GM19239 (cell line): ENCODE measurements at places on chromosomes 4 and X.

DNA sequence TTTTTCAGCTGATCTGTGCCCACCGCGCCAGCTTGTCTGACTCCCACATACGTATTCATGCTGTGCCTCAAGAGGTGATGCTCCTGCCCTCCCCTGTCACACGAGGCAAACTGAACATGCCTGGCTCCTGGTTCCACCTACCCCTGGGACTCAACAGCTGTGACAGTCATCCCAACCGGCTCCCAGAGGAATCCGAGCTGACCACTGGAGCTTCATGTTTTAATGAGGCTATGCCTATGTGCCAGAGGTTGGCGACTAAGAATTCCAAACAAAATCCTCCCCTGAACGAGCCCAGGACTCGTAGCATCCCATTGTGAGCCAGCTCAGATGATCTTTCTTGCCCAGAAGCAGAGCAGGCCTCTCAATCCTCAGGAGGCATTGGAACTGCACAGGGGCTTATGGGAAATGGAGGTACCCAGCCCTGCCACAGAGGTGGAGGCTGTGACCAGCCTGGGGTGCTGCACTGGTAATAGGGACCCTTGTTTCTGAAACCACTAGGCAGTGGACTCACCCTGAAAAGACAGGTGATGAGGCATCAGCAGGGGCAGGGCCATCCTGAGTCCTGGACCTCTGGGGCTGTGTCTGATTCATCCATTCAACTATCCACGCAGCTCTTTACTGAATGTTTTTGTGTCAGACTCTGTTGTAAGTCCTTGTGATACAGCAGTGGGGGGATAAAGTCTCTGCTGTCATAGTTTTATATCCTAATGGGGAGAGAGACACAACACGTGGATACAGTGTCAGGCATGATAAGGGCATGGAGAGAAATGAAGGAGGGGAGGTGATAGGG lies 325.0 kb downstream of the EVC2 start:
- DNase-seq = no peak

DNA sequence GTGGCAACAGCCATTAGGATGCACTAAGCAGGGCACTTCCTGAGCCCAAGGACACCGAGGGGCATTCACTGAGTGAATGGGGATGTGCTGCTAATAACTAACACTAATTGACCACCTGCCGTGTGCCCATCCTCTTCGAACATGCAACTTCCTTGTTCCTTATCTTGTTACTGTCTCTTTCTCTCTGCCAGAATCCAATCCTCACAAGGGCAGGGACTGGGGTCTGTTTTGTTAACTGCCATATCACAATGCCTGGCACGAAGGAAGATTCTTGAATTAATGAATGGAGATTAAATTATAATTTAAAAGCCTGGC lies 1.3 kb downstream of the ERAS start:
- no peak for DNase-seq

DNA sequence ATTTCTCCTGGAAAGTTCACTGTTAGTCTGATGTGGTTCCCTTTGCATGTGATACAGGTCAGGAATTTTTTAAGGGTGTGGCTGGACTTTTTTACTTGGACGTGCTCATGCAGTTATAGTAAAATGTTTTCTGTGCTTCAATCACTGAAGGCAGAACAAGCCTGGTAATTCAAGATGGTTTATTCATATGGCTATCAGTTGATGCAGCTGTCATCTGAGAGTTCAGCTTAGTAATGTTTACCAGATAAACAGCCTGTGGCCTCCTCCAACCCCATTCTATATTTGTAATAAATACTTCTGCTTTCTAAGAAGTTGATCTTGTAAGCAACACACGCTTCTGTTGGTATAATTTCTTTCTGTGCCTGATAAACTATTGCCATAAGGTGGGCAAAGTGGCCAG lies 2105.9 kb downstream of the ARAP2 start:
- no peak for DNase-seq

DNA sequence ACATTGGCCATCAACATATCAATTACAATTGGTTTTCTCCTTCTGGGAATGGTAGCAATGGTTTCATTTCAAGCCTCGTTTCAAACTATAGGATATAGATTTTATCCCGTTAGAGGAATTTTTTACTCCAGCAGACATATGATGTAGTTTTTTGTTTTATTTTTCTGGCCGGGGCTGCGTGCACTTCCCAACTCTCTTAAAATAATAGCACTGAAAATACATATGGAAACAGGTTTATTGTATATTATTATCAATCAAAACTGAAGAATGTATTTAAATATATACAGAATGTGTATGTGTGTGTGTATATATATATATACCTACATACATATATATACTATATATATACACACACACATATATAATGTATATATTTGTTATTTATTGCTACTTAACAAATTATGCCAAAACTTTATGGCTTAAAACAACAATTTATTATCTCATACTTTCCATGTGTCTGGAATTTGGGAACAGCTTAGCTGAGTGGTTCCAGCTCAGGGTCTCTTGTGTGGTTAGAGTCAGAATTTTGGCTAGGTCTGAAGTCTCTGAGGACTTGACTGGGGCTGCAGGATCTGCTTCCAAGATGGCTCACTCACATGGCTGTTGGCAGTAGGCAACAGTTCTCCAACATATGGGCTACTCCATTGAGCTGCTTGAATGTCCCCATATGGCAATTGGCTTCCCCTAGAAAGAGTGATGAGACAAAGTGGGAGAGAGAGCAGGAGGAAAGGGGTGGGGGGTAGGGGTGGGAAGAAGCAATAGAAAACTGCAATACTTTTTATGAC lies 314.1 kb downstream of the PPP1R2C start:
- DNase-seq = no peak

DNA sequence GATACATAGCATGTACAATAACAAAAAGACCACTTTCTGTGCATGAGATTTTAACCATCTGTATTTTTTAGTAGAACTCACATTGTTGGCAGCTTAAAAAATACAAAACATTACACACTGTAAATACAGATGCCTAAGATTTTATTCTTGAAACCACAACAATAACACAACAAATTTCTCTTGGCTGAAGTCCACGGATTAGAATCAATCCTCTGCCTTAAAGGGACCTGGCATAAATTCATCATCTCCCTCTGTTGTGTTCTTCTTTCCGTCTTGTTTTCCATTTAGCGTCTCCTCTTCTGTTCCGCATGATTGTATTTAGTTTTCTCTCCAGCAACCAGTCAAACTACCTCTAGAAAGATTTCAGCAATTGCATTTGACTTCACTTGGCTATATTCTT lies 231.0 kb downstream of the SPOCK3 start:
- DNase-seq = no peak

DNA sequence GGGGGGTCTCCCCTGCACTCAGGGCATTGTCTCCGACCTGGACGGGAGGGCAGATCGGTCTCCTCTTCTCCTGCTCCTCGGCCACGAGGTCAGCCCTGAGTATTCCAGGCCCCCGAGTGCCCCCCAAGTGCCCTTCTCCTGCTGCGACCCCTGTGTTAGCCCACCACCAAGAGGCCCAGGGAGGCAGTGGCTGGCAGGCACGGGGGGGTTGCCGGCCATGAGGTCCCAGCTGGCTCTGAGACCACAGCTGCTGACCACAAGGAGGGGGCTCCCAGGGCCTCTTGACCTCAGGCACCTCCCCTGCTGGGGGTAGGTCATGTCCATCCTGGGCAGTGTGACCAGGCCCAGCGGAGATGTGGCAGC lies 186.1 kb upstream of the PSAPL1 start:
- no peak for DNase-seq

GRCh38 chr4:6391852-6392188 lies 80.6 kb downstream of the PPP2R2C start:
- no peak for DNase-seq

DNA sequence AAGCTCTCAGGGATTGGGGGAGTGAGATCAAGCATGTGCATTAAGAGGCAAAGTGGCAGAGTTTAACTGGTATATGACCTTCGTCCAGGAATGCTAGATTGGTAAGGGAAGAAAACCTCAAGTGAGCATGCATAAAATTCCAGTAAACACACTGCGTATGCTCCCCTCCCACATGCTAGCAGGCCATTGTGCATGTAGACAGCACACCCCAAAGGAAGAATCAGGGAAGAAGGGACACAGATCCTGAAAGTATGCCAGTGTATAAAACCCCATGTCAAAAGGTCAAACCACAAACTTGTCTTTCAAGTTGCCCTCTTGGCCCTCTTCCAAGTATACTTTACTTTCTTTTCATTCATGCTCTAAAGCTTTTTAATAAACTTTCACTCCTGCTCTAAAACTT lies 405.2 kb upstream of the CNKSR2 start:
- no peak for DNase-seq

DNA sequence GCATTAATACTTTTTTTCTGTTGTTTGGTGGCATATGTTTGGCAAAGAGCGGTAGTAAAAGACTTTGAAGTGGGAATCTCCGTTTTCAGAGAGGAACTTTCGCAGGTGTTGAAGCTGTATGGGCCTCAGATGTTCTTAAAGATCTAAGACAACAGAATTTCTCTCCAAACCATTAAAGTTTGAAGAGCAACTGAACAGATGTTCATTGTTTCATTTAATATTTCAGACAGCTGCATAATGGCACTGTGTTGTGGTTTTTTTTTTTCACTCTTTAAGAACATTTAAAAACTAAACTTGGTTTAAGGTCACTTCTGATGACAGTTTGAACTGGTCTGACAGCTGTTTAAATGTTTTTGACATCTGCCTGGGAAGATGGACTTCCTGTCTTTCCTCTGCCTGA lies 882.7 kb upstream of the PCDH10 start:
- DNase-seq = no peak

DNA sequence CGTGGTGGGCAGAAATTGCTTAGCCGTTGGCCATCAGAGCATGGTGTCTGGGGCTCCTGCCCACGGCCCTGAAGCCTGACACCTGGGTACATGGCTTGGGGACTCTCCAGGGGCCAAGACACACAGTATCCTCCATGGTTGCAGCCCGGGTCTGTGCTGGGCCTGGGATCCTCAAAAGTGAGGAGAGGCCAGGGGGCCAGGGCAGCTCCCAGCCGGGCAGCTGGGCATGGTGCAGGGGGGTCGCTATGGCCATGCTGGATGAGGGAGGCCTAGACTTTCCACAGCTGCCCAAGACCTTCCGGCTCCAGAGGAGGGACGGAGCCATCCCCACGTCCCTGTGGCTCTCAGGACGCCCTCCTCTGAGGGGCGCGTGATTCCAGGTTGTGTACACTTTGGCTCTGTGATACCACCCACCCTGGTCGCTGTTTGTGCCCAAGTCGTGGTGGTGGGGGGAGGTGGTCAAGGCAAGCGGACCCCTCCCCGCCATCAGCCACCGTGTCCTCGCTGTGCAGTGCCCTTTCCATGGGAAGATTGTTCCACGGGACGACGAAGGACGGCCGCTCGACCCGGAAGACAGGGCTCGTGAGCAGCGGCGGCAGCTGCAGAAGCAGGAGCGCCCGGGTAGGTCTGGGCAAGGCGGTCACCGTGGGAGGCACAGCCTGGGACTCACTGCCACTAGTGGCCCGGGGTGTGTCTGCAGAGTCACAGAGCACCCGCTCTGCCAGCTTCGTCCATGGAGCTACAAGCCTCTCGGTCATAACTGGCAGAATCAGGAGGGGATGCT lies 25.7 kb downstream of the NKX1-1 start:
- DNase-seq = no peak

- no peak for DNase-seq
These were observed 162.5 kb downstream of the BANK1 start for GRCh38 chr4:101952985-101953384.

DNA sequence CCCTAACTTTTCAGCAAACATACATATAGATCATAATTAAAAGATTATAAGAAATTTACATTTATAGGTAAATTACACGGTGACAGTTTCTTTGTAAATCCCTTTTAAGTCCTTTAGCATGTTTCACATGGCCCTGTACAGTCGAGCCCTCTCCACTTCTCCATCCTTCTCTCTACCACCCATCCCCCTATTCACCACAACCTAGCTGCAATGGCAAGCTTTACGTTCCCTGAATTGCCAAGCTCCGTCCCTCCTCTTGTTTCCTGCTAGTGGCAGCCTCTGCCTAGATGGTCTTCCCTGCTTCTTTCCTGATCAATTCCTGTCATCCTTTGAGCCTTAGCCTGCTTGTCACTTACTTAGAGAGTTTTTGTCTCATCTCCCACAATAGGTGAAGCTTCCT lies 116.2 kb downstream of the TMA16 start:
- no peak for DNase-seq

GRCh38 chr4:34878961-34879360 lies 1365.4 kb downstream of the ARAP2 start:
- no peak for DNase-seq

DNA sequence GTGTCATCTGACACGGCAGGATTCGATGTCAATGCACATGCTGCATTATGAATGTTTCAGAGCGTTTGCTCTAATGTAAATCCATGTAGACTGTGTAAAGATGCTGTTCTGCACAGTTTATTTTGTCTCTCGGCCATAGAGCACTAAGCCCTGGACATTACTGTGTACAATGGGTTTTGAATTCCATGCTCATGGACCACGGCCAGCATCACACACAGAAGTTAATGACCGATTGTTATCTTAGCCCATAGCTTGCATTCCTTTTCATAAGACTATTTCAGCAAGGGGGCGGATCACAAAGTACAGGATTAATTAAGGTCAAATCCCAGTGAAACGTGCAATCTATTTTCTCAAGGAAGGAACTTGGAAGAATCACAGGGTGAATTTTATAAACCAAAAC lies 286.1 kb upstream of the TENM3 start:
- no peak for DNase-seq

- peak; percentile 9 for DNase-seq
These were observed 132.5 kb downstream of the ARHGAP6 start for GRCh38 chrX:11533199-11533651.

DNA sequence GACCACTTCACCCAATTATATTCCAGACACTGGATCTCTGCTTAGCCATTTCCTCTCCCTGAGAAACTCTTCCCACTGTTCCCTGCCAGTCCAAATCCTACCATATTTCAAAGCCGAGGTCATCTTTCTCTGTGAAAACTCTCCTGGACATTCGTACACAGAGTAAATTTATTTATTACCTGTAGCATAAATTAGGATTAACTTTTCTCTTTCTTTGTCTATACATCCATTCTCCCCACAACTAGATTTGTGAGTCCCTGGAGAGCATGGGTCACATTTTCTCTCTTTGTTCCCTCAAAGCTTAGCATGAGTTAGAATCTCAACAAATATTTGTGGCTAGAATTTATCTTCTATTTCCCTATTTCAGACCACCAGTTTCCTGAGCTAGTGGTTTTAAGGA lies 27.8 kb upstream of the SMIM10 start:
- DNase-seq = no peak

DNA sequence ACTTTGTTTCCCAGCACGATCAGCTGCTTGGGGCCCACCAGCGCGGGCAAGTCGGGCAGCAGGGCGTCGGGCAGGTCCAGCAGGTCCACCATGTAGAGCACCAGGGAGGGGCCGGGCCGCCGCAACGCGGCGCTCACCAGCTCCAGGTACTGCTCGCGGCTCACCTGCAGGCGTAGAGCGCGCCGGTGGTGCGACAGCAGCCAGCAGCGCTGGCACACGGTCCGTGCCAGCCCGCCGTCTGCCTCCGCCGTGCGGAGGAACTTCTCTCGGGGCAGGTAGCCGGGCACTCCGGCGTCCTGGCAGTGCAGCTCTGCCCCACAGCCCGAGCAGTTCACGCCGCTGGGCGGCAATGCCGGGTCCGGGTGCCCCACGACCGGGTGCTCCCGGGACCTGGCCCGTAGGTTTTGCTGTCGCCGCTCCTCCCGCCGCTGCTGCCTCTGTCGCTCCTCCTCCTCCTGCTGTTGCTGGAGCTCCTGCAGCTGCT lies 527 bp downstream of the NOA1 start:
- peak; percentile 24 for DNase-seq
